Amygdala (tissue), 56 donors: ENCODE measurements at places on chromosomes 12 and 14.
A peak's percentile ranks its signal among the peaks of the same experiment; 100 is the strongest.

- no peak for DNase-seq
Observed at GRCh38 chr14:102517392-102518062, 8.0 kb upstream of the ANKRD9 start.

- DNase-seq = peak; percentile 13
Observed at GRCh38 chr12:77392467-77393088, 327.2 kb upstream of the E2F7 start.

DNA sequence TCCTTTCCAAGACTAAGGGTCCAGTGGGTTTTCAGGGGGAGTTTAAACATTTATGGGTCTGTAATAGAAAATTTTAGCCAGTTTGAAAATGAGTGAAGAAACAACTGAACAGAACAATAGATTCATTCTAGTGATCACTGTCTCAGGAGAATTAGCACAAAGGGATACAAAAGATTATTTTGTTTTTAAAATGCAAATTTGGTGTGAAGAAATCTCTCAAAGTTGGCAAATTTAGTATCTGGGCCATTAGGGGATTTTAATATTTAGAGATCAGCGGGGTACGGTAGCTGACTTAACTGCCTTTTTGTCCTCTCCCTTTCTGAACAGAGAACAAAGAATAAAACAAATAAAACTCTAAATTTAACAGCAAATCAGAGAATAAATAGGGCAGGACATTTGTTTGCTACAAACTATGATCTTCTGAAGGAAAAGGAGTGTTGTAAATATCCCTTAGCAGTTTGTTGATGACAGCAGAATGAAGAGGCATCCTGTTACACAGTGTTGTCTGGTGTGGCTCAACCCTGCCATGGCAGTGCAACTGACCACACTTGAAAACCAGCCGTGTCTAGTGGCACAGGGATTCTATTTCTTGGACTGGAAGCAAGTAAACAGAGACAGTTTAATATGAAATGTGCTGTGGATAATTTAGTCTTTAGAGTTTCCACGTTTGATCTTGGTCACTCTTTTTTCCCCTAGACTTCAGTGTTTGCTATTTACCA is 46.3 kb upstream of the LRTM2 start:
- DNase-seq = no peak

DNA sequence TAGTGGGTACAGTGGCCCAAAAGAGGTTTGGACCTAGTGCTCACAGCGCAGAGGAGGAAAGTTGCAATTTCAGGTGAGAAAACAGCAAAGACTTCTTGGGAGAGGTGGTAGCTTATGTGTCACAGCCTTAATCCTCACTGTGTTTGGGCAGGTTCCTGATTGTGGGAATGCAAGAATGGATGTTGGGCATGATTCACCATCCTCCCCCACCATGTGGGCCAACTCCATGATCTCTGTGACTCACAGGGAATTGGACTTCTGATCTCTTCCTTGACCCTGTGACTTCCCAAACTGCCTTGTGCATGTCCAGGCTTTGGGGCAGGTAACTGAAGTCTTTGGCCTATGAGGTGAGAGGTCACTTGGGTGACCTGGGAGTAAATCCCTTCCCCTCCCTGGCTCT is 1.8 kb upstream of the CHST11 start:
- no peak for DNase-seq

- no peak for DNase-seq
Observed at GRCh38 chr12:42729535-42729900, 140.0 kb upstream of the PRICKLE1 start.

DNA sequence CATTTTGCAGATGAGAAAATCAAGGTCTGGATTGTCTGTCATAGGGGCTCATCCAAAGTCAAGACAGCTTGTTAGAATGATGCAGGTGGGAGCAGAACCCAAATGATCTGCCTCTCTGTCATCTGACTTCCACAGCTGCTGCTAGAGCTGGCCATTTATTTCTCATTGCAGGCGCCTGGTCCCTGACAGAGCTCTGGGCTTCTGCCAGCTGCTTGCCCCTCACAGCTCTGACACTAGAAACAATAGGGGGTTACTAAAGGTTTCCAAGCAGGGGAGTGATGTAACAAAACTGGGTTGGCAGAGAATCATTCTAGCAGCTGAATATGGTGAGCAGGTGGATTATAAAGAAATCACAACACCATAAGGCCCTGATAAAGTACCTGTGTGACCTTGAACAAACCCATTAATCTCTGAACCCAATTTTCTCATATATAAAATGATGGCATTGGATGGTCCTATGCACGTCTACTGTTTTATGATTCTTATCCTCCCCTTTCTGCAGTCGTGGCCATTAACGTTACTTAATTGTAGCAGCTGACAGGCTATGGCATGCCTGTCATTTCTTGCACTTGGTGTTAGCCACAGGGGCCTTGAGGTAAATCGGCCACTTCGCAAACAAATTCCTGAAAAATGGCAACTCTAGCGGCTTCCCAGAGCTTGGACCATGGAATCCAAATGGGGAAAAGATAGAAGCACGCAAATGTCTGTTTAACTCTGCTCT is 134.6 kb downstream of the RMST start:
- DNase-seq = no peak

GRCh38 chr14:91186515-91187066 is 57.9 kb downstream of the GPR68 start:
- DNase-seq = no peak
